Left hindlimb (tissue), 1 donor: ENCODE measurements at places on chromosomes 5 and 9.

DNA sequence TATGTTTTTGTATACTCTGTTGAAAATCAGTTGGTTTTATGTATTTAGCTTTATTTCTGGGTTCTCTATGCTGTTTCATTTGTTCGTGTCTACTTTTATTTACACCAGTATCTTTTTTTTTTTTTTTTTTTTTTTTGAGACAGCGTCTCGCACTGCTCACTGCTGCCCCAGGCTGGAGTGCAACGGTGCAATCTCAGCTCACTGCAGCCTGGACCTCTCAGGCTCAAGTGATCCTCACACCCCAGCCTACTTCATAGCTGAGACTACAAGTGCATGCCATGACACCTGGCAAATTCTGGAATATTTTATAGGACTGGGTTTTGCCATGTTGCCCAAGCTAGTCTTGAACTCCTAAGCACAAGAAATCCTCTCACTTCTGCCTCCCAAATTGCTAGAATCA, 869.4 kb upstream of the CDH6 start:
- no peak for DNase-seq

- DNase-seq: no peak
These were observed 538.5 kb upstream of the DMAC1 start for GRCh38 chr9:8337834-8338766.

DNA sequence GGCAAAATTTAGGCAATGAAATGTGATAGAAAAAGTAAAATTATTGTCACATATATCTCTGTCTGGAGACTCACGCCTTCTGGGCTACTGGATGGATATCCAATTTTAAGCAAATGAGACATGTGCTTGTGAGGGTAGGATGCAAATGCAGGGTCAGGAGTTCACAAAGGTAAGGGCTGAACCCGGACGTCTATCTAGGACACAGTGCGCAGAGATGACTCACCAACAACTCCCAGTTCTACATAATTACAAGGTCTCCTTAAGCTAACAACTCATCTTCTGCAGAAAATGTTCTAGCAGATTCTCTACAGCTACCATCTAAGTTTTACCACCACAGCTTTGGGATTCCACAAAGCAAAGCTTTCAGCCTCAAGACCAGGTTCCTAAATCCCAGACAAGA, 160.5 kb downstream of the ENTREP1 start:
- no peak for DNase-seq

DNA sequence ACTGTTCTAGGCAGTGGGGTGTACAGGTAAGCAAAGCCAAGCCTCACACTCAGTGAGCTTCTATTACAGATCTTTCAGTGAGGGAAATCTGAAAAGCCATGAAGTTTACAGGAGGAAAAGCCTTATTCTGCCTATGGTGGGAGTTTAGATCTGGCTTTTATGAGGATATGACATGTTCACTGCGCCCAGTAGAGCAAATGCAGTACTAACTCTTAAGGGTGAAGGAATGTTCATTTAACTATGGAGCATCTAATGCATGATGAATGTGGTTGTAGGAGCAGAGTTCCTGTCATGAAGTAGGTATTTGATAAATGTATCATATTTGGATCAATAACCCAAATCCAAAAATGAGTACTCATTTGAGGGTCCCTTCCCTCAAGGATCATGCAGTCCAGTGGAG, 230.2 kb upstream of the PAPPA start:
- no peak for DNase-seq

DNA sequence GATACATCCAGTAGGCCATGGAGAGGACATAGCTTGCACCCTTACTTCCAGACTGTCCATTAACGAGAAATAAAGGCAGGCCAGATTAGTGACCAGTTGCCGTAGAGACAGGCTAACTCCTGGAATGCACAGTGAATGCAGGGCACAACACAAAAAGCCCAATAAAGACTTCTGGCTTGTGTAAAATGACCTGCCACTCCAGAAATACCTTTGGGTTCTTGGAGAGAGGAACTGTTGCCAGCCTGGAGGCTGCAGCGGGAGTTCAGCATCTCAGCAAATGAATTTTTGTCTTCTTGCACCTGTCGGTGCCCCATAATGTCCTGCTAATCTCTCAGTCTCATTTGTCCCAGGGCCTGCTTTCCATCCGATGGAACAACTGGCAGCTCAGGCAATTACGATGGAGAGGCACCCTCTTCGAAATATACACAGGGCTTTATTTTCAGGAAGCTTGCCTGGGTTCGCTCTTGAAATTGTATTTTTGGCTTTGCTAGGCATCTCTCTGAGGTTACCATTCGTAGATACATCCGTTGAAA, 538.8 kb upstream of the ZNF462 start:
- no peak for DNase-seq

GRCh38 chr5:67160985-67161384, 35.6 kb downstream of the CD180 start:
- no peak for DNase-seq

DNA sequence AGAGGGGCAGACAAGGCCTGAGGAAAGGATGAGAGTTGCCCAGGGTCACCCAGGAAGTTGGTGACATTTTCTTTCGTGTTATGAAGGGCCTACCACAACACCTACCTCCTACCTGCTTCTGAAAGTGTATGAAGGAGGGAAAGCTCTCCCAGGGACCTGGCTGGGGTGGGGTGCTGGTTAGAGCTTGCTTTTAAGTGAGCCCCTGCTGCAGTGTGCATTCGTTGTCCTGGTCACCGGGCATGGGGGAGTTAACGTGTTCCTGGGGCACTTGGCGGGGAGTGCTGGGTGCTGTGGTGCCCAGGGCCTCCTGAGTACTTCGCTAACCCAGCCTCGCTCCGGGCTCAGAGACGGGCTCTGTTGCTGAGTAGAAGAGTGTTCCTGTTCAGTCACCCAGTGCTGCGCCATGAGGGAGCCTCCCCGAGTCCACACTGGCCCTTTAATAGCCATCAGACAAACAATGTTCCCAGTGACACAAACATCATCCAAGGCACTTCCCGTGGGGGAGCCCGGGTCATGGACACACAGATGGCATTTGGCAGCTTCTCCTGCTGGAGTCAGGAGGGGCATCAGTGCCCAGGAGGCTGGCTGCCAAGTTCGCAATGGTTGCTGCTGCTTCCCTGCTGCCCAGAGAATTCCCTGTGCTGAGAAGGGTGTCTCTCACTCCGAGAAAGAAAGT, 85.7 kb downstream of the AMBP start:
- no peak for DNase-seq

GRCh38 chr5:12672141-12672540, 767.9 kb upstream of the CTNND2 start:
- no peak for DNase-seq

DNA sequence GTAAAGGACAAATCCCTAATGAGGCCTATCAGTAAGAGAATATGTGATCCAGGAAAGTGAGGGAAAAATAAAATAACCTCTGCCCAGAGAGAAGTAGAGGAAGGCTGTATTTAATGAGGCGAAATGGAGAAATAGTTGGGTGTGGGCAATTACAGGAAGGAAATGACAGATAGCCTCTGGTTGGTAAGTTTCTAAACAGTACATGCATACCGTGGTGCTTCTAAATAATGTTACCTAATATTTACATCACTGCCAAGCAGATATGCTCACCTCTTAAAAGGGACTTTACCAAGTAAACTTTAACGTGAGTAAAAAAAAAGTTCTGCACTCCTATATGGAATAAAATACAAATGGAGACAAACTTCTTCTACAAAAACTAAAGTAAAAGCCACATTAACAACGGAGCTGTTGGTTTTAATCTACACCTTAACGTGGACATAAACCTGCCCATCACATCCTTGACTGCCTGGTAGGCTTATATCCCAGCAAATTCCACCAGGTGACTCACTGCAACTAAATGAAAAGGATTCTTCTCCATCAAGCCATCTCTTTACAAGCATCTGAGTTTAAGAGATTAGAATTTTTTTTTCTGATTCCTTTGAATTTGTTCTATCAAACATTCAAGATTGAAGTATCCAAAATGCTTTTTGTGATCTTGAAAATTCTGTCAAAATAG, 12.4 kb downstream of the NFIL3 start:
- no peak for DNase-seq

DNA sequence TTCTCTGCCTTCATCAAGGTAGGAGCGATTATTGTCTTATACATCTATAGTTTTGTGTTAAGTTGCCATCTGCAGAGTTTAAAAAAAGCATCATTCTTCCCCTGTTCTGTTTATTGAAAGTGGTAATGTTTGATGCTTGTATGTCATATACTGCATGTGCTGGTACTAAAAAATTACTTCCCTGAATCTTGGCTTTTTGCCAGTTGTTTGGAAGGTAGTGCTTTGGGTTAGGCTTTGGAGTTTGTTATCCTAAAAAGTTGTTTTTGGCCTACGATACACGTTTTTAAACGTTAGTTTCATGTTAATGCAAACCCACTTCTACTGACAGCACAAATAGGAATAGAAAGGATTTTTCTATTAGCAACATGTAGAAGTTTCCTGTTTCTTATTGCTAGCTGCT, 158.3 kb downstream of the GIN1 start:
- no peak for DNase-seq

GRCh38 chr9:6905850-6906375, 148.1 kb downstream of the KDM4C start:
- no peak for DNase-seq

- DNase-seq: no peak
These were observed 305.7 kb upstream of the KCNN2 start for GRCh38 chr5:114056185-114056538.

DNA sequence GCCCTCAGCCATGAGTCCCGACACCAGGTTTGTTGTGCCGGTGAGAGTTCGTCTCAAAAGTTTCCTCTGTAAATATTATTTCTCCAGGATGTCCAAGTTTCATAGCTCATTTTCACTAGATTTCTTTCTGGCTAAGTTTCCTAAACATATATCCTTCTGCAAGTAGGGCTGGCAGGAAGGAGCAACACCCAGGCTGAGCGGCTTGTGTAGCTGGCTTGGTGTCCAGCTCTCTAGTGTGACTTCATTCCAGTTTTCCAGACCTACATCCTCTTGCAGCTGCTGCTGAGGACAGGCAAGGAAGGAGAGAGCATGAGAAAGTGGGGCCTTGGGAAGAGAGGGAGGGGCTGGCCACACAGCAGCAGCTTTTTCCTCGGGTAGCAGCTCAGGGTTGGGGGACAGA, 80.3 kb downstream of the FGF1 start:
- DNase-seq: peak; percentile 90

GRCh38 chr5:9401786-9402472, 143.9 kb downstream of the SEMA5A start:
- DNase-seq: no peak

DNA sequence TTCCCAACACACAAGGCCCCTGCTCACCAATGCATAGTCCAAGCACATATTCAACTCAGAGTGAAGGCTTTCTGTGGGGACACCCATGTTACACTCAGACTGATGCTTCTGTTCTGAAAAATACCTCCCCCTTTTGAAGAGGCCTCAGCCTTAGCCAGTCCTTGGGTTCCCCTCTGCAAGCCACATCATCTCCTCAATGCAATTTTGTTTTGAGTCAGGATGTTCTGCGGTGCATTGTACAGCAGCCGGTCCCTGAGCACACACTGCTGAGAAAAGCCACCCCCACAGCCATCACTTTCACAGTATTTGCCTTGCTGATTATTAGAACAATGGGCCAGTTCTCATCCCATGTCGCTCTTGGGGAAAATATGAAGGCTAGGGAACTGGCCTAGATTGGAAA, 241.2 kb downstream of the FAM114A2 start:
- DNase-seq: no peak

- DNase-seq: no peak
These were observed 3.3 kb downstream of the HK3 start for GRCh38 chr5:176895831-176896230.

DNA sequence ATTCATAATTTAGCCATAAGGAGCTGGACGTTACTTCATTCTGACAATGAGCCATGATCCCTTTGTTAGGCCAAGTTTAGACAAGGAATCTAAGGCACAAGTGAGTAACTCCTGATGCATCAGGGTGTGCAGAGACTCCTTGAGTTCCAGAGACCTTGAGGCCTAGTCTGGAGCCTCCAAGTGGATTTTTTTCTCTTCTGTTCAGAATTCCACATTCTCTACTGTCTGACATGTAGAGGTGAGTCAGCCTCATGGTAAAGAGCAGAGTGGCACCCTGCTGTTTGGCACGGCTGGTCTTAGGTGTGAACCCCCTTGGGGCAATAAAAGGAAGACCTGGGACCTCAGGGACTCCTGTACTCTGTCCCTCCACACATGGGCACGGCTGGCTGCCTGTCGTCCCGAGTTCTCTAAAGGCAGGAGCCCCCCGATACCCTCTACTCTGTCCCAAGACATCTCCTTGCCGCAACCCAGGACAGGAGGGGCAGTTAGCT, 22.0 kb upstream of the TGFBI start:
- no peak for DNase-seq

GRCh38 chr5:179166886-179167841, 107.0 kb downstream of the ZNF354C start:
- DNase-seq: peak; percentile 71

DNA sequence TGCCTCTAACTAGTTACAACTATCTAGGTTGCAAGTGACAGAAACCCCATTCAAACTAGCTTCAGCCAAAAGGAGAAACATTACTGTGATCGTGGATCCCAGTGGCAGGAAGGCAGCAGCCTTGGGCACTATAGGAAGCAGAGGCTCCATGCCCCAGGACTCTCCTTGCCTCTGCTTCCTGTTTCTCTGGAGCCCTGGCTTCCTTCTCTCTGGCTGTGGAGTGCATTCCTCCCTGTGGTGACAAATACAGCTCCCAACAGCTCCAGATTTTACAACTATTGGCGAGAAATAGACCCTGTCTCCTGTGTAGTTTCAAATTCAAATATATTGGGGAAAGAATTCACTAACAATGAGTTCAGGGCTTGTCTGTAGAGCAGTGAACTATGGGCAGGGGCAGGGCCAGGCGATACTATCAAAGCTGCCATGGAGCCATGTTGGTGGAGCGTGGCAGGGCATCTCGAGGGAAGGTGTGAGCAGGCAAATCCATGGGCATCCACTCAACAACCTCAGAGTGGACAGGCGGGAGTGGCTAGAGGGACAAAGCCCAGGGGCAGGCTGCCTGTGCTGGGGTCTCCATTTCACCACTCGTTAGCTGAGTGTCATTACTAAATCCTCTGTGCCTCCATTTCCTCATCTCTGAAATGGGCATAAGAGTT, 189.5 kb downstream of the ERCC6L2 start:
- no peak for DNase-seq

DNA sequence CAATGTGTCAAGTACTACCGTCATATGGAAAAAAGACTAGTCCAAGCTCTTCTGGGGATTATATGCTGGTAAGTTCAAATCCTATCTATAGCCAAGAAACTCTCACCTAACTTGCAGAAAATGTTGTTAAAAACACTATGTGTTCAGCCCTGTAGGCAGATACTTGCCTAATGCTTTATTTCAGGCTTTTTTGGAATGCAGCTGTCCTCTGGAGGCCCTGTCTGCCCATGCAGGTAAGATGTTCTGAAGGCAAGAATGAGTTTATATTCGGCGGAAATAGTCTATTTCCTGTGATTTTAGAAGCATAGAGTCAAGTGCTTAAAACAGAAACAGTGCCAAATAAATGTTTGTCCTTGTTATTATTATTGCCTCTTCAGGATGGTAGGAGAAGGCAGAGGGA, 34.3 kb upstream of the PPP2R2B start:
- DNase-seq: no peak

DNA sequence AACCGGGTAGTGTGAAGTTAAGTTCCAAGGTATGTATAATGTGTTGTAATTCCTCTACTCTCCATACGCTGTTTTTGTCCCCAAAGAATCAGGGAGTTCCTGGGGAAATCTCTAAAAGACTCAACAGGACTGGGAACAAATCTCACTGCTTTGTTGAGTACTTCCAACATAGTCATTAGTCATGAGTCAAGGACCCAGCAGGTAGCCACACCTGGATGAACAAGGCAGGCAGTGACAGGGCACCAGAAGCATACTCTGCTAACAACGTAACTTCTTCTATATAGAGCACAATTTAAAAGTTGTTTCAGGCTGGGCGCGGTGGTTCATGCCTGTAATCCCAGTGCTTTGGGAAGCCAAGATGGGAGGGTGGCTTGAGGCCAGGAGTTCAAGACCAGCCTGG, 126.8 kb downstream of the SLC1A3 start:
- no peak for DNase-seq
